ENCODE measurements at places on chromosomes 4 and X. TPM values are rescaled to one million over a fixed set of nuclear protein-coding genes. Genes with fewer than 3 reads are reported as not detected.

DNA sequence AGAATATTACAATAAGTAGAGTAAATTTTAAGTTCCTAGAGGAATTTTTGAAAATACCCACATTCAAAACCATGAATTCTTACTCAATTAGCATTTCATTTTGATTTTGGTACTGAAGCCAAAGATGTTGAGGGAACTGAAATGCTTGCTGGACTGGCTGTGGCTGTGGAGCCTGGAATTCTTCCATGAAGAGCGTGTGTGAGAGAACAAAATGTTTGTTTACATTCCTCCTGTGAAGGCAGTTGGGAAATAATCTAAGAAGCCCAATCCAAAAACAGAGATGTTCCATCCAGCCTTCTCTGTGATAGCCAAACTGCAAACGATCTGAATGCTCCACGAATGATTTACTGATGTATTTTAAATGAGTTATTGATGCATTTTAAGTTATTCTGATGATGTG is 3.8 kb upstream of the ADH1B start:
- DNase-seq, result peak; percentile 43
- H3K36me3 ChIP-seq, result no peaks in the 10 kb centered on the region
- H3K27ac ChIP-seq, result no peak overlapping the region
- no peaks in the 10 kb centered on the region for H3K27me3 ChIP-seq

PCSK1N gene
- total RNA-seq, result 4.3 TPM

DNA sequence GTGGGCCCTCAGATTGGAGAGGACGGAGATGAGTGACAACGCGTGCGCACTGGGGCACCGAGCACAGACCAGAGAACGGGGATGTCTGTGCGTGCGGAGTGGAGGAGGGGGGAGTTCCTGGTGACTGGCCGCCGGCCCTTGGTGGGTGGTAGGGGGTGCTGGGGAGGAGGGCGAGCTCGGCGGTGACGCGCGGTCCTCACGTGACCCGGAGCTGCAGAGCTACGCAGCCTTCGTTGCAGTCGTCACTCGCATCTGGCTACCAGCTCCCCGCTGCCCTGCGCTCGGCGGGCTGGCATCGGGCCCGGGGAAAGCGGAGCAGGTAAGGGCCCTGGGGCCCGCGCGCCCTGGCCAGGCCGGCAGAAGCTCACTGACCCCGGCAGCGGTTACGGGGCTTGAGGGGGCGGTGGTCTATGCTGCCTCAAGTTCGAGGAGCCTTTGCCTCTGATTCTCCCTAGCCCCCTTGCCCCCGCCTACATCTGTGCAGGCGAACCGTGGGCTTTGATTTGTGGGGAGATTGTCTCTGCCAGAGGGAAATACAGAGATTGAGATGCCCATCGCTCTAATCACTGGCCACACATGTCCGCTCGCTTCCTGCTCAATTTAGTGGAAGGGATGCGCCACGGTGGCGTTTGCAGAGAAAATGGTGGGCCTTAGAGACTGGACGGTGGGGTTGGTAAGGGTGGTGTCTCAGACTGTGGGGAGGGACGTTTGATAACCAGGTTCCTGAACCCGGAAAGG is at the start of gene ARMCX4:
Gene ARMCX4, plus strand, starts transcription at position 245 of the 738 bp plus-strand sequence. CDS start 3,134 bp downstream, outside the sequence.
- peak within 1 kb of the TSS; percentile 45 for H3K4me3 ChIP-seq
- DNase-seq, result peak; percentile 76
- no peaks in the 10 kb centered on the region for H3K4me1 ChIP-seq
- H3K27ac ChIP-seq, result no peak within 1 kb of the TSS
- no peaks in the 10 kb centered on the region for H3K27me3 ChIP-seq
- H3K36me3 ChIP-seq, result no peaks in the 10 kb centered on the region

DNA sequence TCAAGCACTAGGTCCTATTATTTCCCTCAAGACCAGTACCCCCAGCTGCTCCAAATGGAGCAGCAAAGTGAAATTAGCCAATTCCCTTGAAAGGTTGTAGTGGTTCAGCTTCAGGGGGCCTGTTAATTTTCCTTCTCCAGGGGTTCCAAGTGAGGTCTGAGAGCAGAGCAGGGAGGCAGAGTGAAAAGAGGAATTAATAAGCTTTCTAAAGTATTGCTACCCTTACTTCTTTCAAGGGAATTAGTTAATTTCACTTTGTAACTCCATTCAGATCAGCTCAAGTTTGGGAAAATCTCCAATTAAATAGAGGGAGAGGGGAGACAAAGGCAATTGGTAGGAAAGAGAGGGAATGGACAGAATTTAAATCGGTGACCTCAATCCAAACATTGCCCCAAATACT is 78.7 kb upstream of the SLC7A11 start:
- H3K27ac ChIP-seq, result no peak overlapping the region
- no peaks in the 10 kb centered on the region for H3K36me3 ChIP-seq
- H3K27me3 ChIP-seq, result no peaks in the 10 kb centered on the region
- H3K4me1 ChIP-seq, result no peaks in the 10 kb centered on the region

DNA sequence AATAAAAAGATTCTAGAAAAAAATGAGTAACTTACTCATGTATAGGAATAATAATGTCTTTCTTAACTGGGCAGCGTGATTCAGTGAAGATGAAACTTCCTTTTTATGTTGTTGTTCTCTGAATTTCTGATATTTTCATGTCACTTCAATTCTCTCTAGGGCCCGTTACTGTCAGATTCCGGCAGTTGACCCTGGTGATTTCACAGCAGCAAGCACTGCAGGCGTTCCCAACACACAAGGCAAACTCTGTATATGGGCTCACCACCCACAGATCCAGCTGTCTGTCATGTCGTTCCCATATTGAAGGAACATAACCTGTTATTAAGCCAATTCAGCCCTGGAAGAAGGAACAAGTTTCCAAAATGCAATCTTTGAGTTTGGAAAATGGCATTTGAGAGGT is 288.3 kb upstream of the GALNTL6 start:
- H3K36me3 ChIP-seq, result no peaks in the 10 kb centered on the region
- H3K4me1 ChIP-seq, result no peaks in the 10 kb centered on the region
- DNase-seq, result no peak

SLC9B1 gene
- 1.2 TPM for total RNA-seq

DNA sequence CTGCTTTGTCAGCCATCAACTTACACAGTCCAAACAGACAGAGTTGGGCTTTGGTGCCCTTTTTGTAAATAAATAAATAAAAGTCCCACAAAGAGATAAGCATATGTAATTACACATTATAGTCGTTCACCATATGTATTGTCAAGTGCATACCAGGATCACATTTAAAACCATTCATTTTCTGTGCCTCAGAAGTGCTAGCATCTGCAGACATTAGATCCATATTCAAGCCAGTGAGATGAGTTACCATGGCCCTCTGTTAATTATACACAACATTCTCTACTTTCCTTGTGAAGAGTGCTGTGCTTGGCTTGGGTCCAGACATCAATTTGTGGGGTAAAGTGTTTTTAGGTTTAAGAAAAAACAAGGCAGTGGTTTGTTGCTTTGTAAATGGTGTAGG is 76.8 kb downstream of the ENOX2 start:
- no peak overlapping the region for H3K4me3 ChIP-seq
- H3K27me3 ChIP-seq, result no peaks in the 10 kb centered on the region

- no peak overlapping the region for H3K4me3 ChIP-seq
- no peaks in the 10 kb centered on the region for H3K27me3 ChIP-seq
- no peaks in the 10 kb centered on the region for H3K36me3 ChIP-seq
- no peak for DNase-seq
- no peak overlapping the region for H3K27ac ChIP-seq
- H3K4me1 ChIP-seq, result no peaks in the 10 kb centered on the region
Measured at GRCh38 chrX:41553688-41554087, 106.5 kb downstream of the NYX start.

DNA sequence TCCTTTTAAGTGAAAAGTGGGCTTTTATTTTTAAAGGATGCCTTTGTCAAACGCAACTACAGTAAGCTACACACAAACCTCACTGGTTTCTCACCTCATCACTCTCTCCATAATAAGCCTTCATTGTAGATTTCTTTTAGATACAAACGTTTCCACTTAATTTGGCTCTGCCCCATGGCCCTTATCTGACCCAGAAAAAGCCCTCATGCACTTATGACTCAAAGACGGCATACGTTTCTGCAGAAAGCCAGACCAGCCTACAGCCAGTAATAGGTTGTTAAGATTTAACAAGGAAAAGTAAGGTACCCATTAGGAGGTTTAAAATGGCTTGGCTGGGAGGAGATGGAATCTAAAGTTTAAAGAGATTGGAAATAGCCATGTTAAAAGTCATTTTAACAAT is 914.6 kb upstream of the INTU start:
- DNase-seq, result no peak
- H3K36me3 ChIP-seq, result no peaks in the 10 kb centered on the region
- H3K27me3 ChIP-seq, result no peaks in the 10 kb centered on the region
- no peak overlapping the region for H3K27ac ChIP-seq
- H3K4me1 ChIP-seq, result no peaks in the 10 kb centered on the region

Data from upper lobe of right lung (tissue), 1 donor.